Heart left ventricle (tissue), 16 donors: ENCODE measurements at places on chromosomes 11 and 22. TPM values are rescaled to one million over a fixed set of nuclear protein-coding genes. Genes with fewer than 3 reads are reported as not detected.

FOLR2 gene
- polyA plus RNA-seq, result 6.5 TPM

HORMAD2 gene
- polyA plus RNA-seq, result not detected

CHST1 gene
- 1.5 TPM for polyA plus RNA-seq

NXPE4 gene
- not detected for polyA plus RNA-seq

CPT1A gene
- polyA plus RNA-seq, result 38.5 TPM

OR5D13 gene
- polyA plus RNA-seq, result not detected

GRCh38 chr11:96960476-96960875, 570.7 kb downstream of the JRKL start:
- no peak for DNase-seq

DNA sequence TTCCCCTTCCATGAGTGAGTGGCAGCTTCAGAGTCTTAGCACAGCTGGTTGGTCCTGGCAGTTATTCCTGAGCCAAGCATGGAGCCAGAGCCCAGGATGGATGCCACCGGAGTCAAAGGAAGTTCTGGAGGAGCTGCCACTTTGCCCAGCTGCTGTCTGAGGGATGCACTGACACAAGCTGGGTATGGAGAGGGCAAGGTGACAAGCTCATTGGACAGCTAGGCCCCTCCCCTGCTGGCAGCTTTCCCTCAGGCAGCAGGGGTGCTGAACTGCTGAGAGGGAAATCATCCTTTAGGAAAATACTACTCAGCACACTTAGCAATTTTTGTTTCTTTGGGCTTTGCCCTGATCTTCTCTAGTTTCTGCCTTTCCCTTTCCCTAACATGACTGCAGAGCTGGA, 99.3 kb upstream of the SESN3 start:
- no peak for DNase-seq

DNA sequence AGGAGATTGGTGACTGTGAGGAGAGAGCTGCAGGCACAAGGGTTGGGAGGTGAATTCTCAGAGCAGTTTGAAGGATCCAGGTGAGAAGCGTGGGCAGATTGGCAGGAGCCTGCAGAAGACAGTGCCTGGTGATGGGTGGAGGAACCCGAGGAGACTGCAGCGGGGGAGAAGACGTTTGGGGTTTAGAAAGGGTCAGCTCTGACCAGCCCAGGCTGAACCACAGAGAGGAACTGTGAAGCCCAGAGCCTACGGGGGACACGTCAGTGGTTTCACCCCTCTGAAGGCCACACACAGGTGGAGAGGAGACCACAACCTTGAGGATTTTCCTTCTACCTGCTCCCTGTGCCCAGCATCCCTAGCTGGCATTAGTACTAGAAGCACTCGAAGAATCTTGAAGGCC, 154.8 kb upstream of the TBCEL start:
- DNase-seq, result no peak
